ENCODE measurements at places on chromosomes 11 and 22. TPM values are rescaled to one million over a fixed set of nuclear protein-coding genes. Genes with fewer than 3 reads are reported as not detected.

DNA sequence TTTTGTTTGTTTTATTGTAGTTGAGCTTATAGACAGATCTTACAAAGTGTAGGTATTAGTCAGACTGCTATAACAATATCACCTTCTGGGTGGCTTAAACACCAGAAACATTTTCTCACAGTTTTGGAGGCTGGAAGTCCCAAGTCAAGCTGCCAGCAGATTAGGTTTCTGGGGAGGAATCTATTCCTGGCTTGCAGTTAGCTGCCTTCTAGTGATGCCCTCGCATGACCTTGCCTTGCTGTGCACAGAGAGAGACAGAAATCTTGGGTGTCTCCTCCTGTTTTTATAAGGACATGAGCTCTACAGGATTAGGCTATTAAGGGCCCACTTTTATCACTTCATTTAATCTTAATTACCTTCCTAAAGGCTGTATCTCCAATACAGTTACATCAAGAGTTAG, 1635.2 kb downstream of the FAM181B start:
- no peak for DNase-seq

GRCh38 chr11:72413914-72414628, 20.3 kb downstream of the CLPB start:
- DNase-seq, result peak; percentile 90

Gene OSBP
- 48.2 TPM for total RNA-seq

Gene RTN4RL2
- 2.3 TPM for total RNA-seq

- peak; percentile 39 for DNase-seq
Measured at GRCh38 chr22:46056546-46057245, 79.7 kb upstream of the WNT7B start.

GRCh38 chr11:68778205-68778604, 26.9 kb upstream of the TESMIN start:
- no peak for DNase-seq

GRCh38 chr11:25565846-25566245, 766.1 kb upstream of the ANO3 start:
- DNase-seq, result no peak

Gene SERHL2
- 16.7 TPM for total RNA-seq

DNA sequence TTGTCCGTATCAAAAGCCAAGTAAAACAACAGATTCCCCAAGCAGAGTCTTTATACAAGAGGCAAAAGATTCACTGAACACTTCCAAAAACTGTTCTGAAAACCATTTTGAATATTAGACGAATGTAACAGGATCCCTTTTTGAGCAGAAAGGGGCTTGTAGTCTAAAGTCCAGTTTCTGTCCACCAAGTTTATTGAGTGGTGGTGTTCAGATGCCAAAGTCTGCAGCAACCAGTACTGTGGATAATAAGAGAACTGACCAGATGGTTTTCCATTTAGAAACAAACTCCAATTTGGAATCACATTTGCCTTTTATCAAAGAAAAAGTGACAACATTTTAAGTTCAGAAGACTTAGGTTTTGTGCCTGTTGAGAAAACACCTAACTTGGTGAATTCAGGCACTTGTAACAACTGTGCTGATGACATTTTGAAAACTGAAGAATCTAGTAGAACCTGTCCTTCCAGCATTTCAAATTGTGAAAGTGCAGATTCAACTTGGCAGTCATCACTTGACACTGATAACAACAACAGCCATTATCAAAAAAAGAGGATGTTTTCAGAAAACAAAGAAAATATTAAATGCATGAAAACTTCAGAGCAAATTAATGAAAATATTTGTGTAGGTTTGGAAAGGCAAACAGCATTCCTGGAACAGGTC, 217.1 kb downstream of the CSNK2A3 start:
- DNase-seq, result no peak

DNA sequence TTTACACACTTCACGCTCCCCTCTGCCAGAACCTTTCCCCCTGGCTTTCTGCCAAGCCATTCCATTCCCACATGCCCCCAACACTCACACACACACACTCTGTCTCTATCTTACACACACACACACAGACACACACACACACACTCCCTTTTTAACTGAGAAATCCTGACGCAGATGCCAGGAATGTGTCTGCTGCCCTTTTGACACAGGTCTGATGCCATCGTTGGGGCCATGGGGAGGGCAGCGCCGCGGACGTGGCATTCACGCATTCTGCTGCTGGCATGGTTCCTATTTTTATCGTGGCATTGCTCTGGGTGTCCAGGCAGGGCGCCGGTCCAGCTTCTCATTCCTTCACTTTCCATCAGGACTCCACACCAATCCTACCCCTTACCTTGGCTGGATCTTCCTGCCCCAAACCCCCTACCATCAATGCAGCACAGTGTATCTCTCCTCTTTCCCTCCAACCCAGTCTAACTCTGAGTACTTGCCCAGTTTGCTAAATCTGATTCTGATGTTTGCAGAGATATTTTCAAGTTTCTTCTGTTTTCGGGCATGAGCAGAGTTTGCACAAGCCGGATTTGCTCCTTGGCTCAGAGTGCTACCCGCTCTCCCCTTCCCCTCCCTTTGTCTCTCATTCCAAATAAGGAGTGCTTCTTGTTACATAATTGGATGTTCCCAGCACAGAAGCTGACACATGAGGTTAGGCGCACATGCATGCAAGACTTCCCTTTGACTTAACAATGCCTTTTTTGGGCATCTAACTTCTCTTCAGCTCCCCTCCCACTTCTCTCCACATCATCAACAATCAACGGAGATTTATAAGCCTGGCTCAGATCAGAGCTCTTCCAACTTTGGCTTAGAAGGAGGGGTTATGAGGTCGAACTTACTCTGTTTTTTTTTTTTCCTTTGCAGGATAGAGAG, 18.8 kb downstream of the SNX19 start:
- peak; percentile 87 for DNase-seq

Gene SLC29A2
- 6.4 TPM for total RNA-seq

DNA sequence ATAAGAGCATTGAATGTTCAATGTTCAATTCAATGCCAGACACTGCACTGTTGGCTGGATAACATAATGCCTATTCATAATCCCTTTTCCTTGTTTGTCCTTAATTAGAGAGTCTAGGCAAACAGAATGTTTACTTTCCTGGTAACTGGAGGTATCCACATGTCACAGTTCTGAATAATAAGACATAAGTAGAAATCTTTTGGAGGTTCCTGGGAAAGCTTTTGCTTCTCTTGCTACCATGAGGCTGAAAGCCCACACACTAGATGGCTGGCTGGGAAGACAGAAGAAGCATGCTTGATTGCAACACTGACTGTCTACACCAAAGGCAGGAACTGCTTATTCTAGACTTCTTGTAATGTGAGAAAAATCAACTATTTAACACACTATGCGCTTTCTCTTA, 79.5 kb downstream of the GAB2 start:
- DNase-seq, result no peak

GRCh38 chr11:83020942-83021779, 50.5 kb downstream of the RAB30 start:
- DNase-seq, result no peak

- peak; percentile 27 for DNase-seq
Measured at GRCh38 chr11:18802381-18803257, 11.0 kb upstream of the PTPN5 start.

Gene CHRNA10
- 0.66 TPM for total RNA-seq

Gene BAIAP2L2
- 1.3 TPM for total RNA-seq

- no peak for DNase-seq
Measured at GRCh38 chr11:132866783-132867545, 665.3 kb downstream of the OPCML start.

DNA sequence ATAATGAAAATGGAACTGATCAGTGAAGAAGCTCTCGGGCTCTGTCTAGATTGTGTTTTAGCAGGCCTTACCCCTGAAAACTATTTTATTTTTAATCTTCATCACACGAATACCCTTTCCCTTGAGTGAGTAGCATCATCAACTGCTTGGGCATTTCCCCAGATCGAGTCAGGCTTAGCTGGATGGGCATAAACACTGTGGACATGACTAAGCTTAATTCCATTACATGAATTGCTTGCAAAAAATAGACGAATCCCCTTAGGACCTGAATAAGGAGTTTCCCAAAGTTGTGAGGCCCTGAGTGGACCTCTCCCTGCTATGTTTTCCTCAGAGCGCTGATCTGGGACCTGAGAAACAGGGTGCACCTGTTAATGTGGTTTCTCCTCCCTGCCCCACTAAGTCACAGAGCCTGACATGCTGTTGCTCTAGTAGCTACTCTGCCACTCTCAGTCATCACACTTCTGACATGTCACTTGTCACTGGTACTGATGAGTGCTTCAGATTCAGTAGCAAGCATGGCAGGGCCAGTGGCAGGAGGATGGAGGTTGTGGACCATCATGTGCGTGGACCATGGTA, 53.5 kb downstream of the ENDOD1 start:
- DNase-seq, result no peak

DNA sequence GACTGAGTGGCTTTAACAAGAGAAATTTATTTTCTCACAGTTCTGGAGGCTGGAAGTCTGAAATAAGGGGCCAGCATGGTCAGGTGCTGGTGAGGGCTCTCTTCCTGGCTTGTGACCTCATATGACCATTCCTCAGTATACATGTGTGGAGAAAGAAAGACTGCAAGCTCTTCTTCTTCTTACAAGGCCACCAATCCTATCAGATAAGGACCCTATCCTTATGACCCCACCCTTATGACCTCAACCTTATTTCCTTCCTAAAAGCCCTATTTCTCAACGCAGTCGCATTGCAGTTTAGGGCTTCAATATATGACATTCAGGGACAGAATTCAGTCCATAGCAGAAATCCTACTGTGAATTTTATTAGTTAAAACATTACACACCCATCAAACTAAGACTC, 124.4 kb upstream of the RAG2 start:
- no peak for DNase-seq

Gene KDM4D
- total RNA-seq, result 0.96 TPM

GRCh38 chr11:132579136-132579535, 953.2 kb downstream of the OPCML start:
- no peak for DNase-seq

DNA sequence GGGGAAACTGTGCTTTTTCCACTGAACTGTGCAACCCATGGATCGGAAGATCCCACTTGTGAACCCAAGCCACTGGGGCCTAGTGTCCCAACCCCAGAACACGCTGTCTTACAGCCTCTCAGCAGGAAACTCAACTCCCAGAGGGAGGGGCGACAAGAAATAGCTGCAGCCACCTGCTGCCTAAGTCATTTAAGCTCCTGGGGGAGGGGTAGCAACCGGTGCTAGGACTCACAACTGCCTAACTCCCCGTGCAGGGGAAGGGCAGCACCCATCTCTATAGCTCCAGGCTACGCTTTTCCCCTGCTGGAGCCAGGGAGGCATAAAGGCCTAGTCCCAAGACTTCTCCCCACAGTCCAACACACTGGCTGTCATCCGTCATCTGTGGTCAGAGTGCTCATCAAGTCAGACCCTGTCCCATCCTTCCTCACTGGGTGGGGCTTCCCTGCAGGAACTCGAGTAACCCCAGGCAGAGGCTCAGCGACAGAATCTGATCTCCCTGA, 363.0 kb downstream of the LUZP2 start:
- DNase-seq, result no peak

GRCh38 chr11:98952107-98952506, 68.6 kb upstream of the CNTN5 start:
- DNase-seq, result no peak

Gene CARNS1
- total RNA-seq, result 0.16 TPM

Gene LRRC75B
- total RNA-seq, result 23.1 TPM

Gene MPPED2
- 8.5 TPM for total RNA-seq

DNA sequence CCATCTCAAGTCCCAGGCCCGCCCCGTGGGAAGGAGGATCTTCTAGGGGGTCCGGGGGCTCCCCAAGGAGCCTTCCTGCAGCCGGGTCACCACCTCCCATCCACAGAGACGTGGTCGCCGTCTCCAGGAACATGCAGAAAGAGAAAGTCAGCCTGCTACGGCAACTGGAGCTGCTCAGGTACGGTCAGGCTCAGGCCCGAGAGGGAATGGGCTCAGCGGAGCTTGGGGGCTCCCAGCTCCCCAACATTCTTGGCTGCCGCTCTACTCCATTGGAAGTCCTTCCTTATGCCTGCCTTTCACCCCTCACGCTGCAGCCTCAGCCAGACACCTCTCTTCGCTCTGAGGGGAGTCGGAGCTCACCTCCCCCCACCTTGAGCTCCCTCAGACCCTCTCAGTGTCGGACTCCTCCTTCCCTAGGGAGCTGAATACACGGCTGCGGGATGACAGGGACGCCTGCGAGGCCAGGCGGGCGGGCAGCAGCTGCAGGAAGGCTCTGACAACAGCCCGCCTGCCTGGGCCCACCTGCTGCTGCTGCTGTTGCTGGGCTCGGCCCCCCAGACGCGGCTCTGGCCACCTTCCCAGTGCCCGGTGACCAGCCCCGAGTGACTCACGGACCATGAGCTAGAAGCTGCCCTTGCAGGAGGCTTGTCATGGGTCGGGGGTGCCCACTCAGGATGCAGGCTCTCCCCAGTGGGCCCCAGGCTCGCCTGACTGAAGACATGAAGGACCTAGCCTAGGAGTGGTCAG, 1.5 kb upstream of the CD151 start:
- DNase-seq, result no peak

DNA sequence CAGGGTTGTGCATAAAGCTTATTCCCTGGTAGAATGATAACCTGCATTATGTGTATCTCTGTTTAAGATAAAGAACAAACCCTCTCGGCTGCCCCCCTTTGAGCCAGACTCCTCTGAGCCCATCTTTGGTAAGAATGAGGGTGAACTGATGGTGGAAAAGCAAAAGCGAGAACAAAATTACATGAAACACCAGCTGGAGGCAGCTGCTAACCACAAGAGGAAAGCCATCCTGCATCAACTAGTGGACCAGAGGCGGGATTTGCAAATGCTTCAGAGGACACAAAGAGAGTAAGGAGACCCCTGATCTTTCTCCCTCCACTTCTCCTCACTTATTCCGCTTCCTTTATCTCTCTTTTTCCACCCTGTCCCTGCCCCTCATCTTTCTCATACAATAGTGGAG, 40.3 kb downstream of the CCDC81 start:
- DNase-seq, result no peak

Gene CCND1
- 42.3 TPM for total RNA-seq

Gene C11orf91
- total RNA-seq, result not detected

DNA sequence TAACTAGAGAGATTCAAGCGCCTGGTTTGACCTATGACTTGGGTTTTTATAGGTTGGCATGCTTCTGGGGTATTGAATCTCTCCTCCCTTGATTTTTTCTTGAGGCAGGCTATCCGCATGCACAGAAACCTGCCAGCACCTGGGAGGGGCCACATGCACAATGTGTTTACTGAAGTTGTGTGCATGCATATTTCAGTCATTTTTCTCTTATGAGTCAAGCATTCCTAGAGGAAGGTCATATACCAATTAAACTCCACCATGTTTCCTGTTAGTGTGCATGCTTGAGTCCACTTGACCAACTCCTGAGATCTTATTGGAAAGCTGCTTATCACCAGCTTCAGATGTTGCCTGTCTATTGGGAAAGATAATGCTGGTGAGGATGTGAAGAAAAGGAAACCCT, 1718.4 kb downstream of the LRRC4C start:
- no peak for DNase-seq

GRCh38 chr11:61948505-61948904, 1.6 kb upstream of the BEST1 start:
- DNase-seq, result no peak

Gene MAPK12
- total RNA-seq, result 3.8 TPM

GRCh38 chr11:88807349-88807748, 258.4 kb downstream of the GRM5 start:
- DNase-seq, result no peak

GRCh38 chr11:5291207-5291838, 10.4 kb downstream of the OR51B4 start:
- no peak for DNase-seq

- no peak for DNase-seq
Measured at GRCh38 chr11:67600324-67601029, 6.3 kb upstream of the NDUFV1 start.
